AG04449 (cell line): ENCODE measurements at places on chromosomes 3 and 15.
A peak's percentile ranks its signal among the peaks of the same experiment; 100 is the strongest.

DNA sequence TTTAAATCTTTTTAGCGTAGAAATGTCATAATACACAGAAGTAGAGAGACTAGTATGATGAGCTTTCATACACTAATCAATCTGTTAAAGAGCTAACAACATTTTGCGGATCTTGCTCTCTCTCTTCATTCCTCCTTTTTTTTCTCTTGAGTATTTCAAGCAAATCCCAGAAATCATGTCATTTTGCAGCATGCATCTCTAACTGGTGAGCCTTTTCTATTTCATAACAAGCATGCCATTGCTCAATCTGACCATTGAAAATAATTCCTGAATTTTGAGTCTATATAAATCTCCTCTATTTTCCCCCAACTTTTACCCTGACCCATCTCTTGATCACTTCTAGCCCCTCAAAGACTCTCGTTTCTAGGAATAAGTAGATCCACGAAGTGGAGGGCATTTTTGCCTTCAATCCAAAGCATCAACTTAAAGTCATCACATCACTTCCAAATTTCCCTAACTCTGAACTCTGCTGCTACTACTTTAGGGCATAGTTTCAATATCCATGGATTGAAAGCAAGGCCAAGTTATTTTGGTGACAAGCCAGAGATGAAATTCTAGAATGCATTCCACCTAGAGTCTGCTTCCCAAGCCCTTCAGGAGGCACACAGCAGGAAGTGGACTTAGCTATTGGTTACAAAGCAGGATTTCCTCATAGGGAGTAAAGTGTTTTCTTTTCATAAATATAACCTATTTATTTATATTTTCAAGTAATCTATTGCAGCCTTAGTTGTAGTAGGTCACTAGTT lies 253.5 kb upstream of the ZPLD1 start:
- peak; percentile 84 for DNase-seq

DNA sequence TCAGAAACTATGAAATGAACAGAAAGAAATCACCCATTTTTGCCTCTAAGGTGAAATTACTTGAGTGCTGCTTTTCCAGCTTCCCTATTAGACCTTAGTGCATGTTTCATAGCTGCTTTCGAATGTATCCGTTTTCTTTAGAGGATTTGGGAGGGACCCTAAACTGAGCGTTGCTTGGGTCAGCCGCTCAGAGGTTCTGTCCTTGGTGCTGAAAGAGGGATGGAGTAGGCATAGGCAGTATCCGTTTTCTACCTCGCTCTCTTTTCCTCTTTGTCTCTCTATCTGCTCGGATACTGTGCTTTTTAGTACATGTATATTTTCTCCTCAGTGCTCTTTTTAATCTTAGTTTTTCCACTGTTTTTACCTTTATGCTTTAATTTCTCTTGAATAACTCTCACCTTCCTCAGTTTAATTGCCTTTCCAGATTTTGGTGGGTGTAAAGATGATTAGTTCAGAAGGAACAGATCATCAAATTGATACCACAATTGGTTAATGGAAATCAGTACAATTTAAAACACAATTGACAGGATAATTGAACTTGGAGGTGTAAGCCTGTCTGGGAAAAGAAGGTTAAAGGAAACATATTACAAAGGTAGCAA lies at the start of gene DRD3:
DRD3 (minus strand) TSS at position 283 of the 599 bp plus-strand sequence. CDS start 7,060 bp downstream, outside the sequence.
- DNase-seq = no peak

- DNase-seq = peak; percentile 38
Observed at GRCh38 chr3:59857589-59858346, 807.9 kb upstream of the CFAP20DC start.

DNA sequence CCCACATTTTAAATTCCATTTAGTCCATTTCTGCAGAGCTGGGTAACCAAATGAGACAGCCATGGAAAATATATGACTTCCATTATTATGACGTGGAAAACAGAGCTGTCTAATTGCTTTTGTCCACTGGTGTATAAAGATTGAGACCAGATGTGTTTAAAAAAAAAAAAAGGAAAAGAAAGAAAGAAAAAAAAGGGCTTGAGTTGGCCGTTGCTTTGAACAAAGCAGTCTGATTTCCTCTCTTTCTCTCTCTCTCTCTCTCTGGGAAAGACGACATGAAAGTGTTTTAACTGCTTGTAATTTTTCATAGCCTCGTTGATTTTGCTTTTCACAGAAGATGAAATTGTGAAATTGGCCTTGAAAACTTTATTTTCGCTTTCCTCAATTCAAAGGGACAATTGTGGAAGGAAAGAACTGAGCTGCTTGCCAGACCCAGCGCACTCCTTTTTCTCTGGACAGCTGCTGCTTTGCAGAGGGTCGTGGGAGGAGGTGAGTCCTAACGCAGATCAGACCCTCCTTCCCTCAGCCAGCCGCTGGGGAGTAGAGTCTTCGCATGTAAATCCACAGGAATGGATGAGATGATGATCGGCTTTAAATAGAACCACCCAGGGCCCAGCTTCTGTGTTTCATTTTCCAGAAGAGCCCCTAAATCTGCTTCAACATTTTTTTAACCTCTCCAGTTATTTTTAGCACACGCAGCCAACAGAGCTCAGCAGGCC lies 42.8 kb upstream of the UBE2E1 start:
- DNase-seq = no peak

DNA sequence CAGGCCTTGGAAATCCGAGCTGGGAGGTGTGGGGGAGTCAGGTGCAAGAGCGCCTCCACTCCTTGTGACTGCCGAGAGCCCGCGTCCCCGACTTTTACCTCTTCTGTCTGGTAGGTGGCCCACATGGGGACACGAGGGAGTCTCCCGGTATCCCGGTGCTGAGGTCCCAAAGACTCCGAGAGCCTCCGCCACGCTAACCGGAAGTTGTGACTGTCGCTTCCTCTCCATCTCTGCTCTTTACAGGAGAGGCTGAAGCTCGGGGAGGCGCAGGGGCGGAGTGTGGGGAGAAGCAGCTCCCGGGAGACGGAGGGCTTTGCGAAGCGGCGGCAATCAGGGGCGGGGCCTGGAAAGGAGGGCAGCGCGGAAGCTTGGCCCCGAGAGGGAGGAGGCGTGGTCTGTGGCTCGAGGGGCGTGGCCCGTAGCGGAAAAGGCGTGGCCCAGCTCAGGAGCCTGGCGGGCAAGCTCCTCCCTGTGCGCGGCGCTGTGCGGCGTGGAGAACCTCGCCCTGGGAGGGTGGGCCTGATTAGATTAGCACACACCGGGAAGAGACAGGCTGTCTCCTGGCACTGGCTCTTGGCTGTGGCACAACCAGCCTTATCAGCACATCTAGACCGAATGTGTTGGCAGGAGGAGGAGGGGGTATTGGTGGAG lies 143.9 kb downstream of the GABRB3 start:
- DNase-seq = no peak

DNA sequence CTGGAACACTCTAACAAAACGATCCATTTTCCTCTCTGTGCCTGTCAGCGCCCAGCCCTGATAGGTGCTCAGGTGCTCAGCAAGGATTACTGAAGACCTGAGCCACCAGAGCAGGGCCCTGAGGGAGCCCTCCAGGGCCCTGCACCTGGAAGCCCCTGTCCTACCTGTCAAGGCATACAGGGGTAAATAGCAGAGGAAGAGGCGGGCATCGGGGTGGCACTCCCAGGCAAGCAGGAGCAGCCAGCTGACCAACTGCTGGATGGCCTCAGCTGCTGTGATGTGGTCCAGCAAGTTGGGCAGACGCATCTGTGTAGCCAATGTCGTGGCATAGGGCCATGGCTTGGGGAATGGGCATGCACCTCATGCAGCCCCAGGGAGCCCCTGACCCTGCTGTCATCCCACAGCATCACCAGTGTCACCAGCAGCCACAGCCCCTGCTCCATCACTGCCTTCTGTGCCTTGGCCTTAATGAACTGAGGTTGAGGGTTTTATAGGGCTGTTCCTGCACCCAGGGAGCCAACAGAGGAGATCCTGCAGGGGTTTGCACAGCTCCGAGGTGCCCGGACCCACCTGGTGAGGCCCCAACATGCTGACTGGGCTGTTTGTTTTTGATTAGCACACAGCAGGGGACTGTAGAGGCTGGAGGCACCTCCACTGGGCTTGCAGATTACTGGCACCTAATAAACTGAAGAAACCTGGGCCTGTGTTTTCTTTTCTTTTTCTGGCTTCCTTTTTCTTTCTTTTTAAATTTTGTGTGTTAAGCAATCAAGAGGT lies 7.9 kb upstream of the WDR6 start:
- DNase-seq = no peak

DNA sequence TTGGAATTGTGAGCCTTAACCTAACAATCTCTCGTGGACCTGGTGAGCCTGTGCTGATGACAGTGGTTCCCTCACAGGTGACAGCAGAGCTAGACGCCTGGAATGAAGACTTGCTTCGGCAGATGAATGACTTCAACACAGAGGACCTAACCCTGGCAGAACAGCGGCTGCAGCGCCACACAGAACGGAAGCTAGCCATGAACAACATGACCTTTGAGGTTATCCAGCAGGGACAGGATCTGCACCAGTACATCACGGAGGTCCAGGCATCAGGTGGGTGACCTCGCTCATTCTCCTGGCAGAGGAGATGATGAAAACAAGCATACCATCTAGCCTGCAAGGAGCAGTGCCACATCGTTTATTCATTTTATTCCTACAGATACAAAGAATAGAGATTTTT lies 316.9 kb upstream of the UMPS start:
- DNase-seq = no peak

DNA sequence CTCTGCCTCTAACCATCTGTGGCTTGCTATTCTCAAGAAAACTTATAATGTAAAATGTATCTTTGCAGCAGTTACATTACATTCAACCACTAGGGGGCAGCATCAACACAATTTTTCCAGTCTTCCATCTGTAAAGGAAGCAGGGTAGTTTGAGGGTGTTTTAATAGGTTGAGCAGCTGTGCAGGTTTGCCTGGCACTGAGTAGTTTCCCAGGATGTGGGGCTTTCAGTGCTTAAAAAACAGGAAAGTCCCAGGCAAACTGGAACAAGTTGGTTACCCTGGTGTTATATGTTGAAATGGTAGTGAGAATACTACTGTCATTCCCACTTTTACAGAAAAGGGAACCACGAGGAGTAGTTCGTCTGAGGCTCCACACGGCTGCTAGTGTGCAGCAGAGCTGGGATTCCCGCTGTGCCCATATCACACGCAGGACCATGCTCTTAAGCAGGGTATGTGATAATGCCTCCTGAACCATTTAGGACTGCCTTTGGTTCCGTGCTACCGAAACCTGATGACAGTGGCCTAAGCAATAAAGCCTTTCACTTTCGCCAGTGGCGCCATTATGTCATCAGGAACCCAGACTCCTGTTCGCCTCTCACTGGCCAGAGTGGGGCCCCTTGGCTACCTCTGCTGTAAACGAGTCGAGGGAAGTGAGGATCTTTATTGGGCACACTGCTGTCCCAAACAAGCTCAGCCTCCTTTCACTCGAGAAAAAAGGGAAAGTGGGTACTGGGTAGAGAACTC lies 64.7 kb upstream of the ZBTB38 start:
- DNase-seq = peak; percentile 41

DNA sequence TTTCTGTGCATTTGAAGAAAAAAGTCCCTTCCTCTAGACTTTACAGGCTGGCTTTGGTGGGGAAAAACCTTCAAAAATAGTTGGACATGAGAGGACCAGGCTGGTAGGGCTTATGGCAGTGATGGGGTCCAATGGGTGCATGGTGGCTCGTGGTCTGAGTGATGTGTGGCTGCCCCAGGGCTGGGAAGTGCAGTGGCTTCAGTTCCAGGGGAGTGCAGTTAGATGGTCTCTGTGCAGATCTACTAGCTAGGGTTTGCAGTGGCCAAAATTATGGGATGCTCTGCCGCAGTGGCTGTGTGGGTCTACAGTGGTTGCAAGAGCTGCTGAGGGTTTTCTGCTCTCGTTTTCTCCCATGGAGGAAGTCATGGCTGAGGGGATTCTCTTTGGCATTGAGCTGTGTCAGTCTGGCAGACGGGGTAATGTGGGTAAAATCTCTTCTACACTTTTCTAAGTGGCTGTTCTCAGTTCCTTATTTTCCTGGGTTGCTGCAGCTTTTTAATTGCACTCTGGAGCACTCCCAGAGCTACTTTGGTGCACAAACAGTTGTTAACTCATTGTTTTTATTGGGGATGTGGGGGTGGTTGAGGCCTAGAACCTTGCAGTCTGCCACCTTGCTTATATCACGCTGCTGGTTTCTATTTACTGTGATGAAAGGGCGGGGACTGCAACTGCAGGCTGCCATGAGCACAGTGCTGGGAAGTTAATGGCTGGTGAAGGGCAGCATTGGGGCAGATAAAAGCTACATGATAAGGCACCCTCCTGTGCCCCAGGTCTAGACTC lies 1324.6 kb downstream of the NSUN3 start:
- no peak for DNase-seq

DNA sequence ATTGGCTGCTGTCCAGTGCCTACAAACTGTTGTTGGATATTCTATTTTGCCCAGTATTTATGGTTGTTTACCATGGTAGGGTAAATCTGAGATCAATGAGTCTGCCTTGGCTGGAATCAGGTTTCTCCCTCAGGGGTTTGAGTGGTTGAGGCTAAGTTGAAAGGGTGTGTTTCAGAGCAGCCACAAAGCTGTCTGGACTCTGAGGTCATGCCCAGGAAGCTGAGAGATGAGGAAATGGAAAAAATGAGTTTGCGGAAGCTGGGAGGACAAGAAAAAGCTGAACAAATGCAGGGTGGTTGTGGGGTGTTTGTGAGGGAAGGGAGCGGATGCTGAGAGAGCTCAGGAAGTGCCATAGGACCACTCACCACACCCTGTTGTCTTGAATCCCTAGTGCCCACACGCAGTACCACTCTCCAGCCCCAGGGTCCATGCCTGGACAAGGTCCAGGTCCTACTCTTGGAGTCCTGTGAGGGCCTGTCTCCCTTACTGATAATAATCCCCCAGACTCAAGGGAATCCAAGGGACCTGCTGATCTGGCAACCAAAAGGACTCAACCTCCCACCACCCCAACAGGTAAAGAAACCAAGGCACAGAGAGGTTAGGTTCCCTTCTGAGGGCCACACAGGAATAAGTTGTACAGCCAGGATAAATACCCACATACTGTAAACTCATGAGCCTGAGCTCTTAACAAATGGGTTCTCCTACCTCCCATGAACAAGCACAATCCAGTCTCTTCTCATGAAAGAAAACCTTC lies 81.6 kb downstream of the PPCDC start:
- peak; percentile 29 for DNase-seq

DNA sequence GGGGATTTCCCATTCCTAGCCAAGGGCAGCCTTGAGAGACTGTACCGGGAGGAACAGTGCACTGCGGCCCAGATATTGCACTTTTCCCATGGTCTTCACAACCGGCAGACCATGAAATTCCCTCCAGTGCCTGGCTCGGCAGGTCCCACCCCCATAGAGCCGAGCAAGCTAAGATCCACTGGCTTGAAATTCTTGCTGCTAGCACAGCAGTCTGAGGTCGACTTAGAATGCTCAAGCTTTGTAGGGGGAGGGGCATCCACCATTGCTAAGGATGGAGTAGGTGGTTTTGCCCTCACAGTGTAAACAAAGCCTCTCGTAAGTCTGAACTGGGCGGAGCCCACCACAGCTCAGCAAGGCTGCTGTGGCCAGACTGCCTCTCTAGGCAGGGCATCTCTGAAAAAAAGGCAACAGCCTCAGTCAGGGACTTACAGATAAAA lies 156.3 kb downstream of the FRMD5 start:
- DNase-seq = no peak
